ENCODE measurements at places on chromosomes 11 and 22. TPM values are rescaled to one million over a fixed set of nuclear protein-coding genes. Genes with fewer than 3 reads are reported as not detected.

DNA sequence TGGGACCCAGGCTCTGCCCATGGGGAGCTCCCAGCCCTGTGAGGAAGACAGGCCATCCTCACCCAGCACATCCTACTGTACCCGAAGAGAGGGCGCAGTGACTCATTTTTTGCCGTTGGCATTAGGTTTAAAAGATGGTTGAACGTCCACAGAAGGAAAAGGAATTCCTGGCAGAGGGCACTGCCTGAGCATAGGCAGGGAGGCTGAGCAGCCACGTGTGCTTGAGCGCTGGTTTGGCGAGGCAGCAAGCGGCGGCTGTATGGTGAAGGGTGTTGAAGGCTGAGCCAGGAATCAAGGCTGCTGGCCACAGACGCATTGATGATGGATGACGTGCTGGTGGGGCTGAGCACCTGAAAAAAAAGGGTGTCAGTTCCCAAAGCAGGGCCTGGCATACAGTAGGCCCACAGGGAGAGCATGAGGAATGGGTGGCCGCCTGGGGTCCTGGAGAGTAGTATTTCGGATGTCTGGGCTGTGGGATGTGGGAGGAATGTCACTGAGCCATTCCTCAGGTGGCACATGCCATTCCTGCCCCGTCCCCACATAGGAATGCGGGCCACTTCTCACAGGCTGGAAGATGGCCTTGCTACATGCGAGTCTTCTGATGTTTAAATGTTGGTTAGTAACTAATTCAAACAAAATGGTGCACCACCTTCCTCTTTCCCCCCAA lies 112.5 kb downstream of the KIAA1671 start:
- H3K36me3 ChIP-seq = no peaks in the 10 kb centered on the region
- H3K27ac ChIP-seq = no peak overlapping the region
- H3K27me3 ChIP-seq = no peaks in the 10 kb centered on the region

GRCh38 chr11:1232021-1232882 lies 9.4 kb downstream of the MUC5B start:
- no peak overlapping the region for H3K4me3 ChIP-seq
- no peaks in the 10 kb centered on the region for H3K4me1 ChIP-seq
- H3K27ac ChIP-seq = no peak overlapping the region
- no peaks in the 10 kb centered on the region for H3K36me3 ChIP-seq
- DNase-seq = no peak

DNA sequence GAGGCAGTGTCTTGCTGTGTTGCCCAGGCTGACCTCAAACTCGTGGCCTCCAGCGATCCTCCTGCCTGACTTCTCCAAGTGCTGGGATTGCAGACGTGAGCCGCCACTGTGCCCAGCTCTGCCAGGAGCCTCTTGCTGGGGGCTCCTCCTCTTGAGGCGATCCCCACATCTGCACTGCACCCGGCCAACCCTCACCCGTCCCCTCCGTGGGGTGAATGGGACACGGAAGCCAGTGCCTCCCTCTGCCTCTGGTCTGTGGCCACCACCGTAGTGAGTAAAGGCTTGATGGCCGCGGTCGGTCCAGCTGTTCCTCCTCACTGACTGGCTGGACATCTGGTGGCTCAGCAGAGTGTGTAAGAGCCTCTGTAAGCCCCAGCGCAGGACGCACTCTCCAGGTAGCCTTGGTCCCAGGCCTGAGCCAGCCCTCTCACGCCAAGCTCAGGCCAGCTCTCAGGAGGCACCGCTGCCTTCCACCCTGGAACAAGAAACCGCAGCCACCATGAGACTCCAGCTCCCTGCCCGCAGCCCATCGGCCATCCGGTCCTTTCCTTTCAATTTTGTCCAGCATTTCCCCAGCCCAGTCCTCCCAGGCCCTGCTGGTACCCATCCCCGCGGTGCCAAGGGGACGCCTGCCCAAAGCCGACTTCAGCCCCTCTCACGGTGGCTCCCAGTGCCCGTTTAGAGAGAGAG lies 100.3 kb downstream of the BRD1 start:
- H3K27me3 ChIP-seq = peaks cover 2% of the 10 kb centered on the region

The DGCR6L gene
- total RNA-seq = 37.9 TPM

GRCh38 chr22:34414467-34415440 lies 494.5 kb upstream of the LARGE1 start:
- H3K4me1 ChIP-seq = no peaks in the 10 kb centered on the region
- DNase-seq = no peak
- H3K27ac ChIP-seq = no peak overlapping the region
- H3K4me3 ChIP-seq = no peak overlapping the region
- no peaks in the 10 kb centered on the region for H3K36me3 ChIP-seq
- no peaks in the 10 kb centered on the region for H3K27me3 ChIP-seq

DNA sequence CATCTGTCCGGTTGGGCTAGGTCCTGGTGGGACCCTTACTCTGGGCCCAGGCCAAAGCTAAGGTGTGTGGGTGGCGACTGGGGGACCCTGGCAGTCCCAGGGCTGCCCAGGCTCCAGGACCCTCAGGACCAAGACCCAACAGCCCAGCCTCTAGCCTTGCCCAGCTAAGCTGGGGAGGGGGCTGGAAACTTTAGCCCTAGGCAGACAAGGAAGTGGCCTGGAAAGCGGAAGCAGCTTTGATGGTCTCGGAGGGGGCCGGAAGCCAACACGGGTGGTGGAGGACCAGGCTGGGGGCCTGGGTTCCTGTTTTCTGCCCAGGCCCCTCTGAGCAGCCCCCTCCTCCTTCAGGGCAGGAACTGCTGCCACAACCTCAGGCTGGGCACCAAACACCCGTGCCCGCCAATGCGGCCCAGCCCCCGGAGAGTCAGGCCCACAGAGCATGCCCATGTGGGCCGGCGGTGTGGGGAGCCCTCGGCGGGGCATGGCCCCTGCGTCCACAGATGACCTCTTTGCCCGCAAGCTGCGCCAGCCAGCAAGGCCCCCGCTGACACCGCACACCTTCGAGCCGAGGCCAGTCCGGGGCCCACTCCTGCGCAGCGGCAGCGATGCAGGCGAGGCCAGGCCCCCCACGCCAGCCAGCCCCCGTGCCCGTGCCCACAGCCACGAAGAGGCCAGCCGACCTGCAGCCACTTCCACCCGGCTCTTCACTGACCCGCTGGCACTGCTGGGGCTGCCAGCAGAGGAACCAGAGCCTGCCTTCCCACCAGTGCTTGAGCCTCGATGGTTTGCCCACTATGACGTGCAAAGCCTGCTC lies 2.8 kb downstream of the SIPA1 start:
- peak overlapping the region; percentile 66 for H3K4me3 ChIP-seq
- peaks cover 77% of the 10 kb centered on the region for H3K4me1 ChIP-seq
- no peaks in the 10 kb centered on the region for H3K27me3 ChIP-seq
- peak overlapping the region; percentile 100 for H3K27ac ChIP-seq

DNA sequence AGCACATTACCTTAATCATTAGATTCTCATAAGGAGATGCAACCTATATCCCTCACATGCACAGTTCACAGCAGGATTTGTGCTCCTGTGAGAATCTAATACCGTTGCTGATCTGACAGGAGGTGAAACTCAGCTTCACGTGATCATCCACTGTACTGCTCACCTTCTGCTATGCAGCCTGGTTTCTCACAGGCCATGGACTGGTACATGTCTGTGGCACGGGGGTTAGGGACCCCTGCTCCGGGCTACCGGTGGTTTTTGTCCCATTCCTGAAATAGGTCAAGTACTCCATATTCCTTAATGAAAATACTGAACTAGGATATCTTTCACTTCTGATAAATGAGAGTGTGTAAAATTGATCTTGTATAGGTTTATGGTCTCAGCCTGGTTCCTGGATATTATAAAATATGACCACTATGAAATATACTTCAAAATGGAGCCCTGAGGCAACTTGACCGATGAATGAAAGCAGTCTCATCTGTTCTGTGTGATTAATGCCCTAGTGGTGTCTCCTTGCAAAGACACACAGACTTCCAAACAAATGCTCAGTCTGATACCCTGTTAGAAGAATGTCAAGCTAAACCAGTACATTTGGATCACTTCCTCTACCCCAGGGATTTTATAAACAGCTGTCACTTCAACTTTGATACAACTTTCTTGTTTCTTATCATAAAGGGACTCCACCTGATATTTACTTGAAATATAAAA lies 492.9 kb upstream of the ANO3 start:
- H3K36me3 ChIP-seq = no peaks in the 10 kb centered on the region
- H3K4me3 ChIP-seq = no peak overlapping the region
- no peaks in the 10 kb centered on the region for H3K4me1 ChIP-seq
- no peak overlapping the region for H3K27ac ChIP-seq

DNA sequence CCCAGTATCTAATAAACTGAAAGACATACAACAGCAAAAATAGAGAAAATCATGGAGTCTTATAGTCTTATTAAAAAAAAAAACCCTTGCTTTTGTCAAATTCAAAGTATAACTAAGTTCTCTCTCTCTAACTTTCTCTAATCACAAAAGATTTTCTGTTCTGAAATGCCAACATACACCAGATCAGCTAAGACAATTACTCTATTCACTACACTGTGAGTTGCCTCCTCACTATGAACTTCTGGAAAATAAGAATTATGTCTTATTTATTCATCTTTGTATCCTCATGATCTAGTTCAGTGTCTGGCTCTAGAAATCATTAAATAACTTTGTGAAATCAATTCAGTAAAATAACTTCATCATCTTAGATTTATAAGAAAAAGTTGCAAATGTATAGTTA lies 12.7 kb downstream of the FAM76B start:
- H3K27ac ChIP-seq = no peak overlapping the region
- no peak for DNase-seq
- H3K4me3 ChIP-seq = no peak overlapping the region

- no peak overlapping the region for H3K4me3 ChIP-seq
- peaks cover 7% of the 10 kb centered on the region for H3K27me3 ChIP-seq
- no peak for DNase-seq
Observed at GRCh38 chr22:29044657-29045176, 16.9 kb downstream of the C22orf31 start.

GRCh38 chr11:130175898-130176297 lies 16.3 kb downstream of the ST14 start:
- H3K4me3 ChIP-seq = no peak overlapping the region
- no peak for DNase-seq
- H3K36me3 ChIP-seq = no peaks in the 10 kb centered on the region
- no peaks in the 10 kb centered on the region for H3K27me3 ChIP-seq
- no peaks in the 10 kb centered on the region for H3K4me1 ChIP-seq
- no peak overlapping the region for H3K27ac ChIP-seq

DNA sequence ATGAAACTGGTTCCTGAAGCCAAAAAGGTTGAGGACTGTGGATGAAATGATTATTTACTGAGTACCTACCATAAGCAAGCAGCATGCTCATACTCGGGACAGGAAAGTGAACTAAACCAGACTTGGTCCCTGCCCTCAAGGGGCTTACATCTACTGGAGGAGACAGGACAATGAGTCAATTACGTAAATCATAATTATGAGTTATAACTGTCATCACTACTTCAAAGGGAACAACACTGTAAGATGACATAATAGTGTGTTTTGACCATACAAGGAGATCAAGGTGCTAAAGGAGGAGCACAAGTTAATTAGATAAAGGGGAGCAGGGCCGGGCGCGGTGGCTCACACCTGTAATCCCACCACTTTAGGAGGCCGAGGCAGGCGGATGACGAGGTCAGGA lies 2.5 kb downstream of the FAM227A start:
- no peak overlapping the region for H3K27ac ChIP-seq
- H3K4me3 ChIP-seq = no peak overlapping the region
- DNase-seq = no peak
- H3K36me3 ChIP-seq = no peaks in the 10 kb centered on the region

GRCh38 chr11:114057147-114057546 lies 2.4 kb upstream of the ZBTB16 start:
- H3K27ac ChIP-seq = no peak overlapping the region
- no peak overlapping the region for H3K4me3 ChIP-seq
- H3K4me1 ChIP-seq = peaks cover 25% of the 10 kb centered on the region

GRCh38 chr11:113974741-113975470 lies at the start of gene HTR3A:
HTR3A (plus strand) TSS chr11:113975108; CDS start chr11:113975326, 218 bp downstream.
- no peak within 1 kb of the TSS for H3K27ac ChIP-seq
- no peak for DNase-seq
- no peaks in the 10 kb centered on the region for H3K4me1 ChIP-seq

- no peaks in the 10 kb centered on the region for H3K4me1 ChIP-seq
- no peak overlapping the region for H3K4me3 ChIP-seq
- H3K27ac ChIP-seq = no peak overlapping the region
- DNase-seq = no peak
- H3K36me3 ChIP-seq = no peaks in the 10 kb centered on the region
Observed at GRCh38 chr11:76156971-76157427, 49.3 kb downstream of the WNT11 start.

DNA sequence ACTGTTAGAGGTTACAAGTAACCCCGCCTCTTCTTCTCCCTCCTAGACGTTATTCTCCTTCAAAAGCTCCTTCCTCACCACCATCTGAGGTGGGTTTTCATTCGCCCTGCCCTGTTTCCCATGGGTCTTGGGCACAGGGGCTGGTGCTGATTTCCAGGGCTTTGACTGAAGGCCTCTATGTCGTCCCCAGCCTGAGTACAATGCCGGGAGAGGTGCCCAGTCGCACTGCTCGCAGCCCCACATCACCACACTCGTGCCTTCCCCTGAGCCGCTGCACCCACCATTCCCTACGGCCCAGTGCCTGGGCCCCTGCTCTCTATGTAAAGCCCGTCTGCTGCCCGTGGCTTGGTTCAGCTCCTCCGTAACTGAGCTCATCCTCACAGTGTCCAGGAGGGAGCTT lies 169.8 kb downstream of the DSCAML1 start:
- H3K27ac ChIP-seq = no peak overlapping the region
- H3K4me1 ChIP-seq = no peaks in the 10 kb centered on the region
- peaks cover 14% of the 10 kb centered on the region for H3K27me3 ChIP-seq
- no peak overlapping the region for H3K4me3 ChIP-seq
- no peaks in the 10 kb centered on the region for H3K36me3 ChIP-seq

- H3K27ac ChIP-seq = no peak overlapping the region
- H3K4me3 ChIP-seq = no peak overlapping the region
- H3K27me3 ChIP-seq = no peaks in the 10 kb centered on the region
- H3K36me3 ChIP-seq = no peaks in the 10 kb centered on the region
- H3K4me1 ChIP-seq = no peaks in the 10 kb centered on the region
Observed at GRCh38 chr11:102776454-102776853, 4.0 kb downstream of the MMP10 start.

The MFNG gene
- 153 TPM for total RNA-seq

The TAF6L gene
- 29.5 TPM for total RNA-seq

The PTGDR2 gene
- total RNA-seq = 23.1 TPM

The SLC22A25 gene
- total RNA-seq = not detected

The PGA4 gene
- total RNA-seq = not detected

The SEZ6L gene
- total RNA-seq = not detected

- no peaks in the 10 kb centered on the region for H3K36me3 ChIP-seq
- DNase-seq = no peak
- no peaks in the 10 kb centered on the region for H3K4me1 ChIP-seq
Observed at GRCh38 chr11:103488031-103488461, 378.8 kb downstream of the DYNC2H1 start.

- no peak overlapping the region for H3K27ac ChIP-seq
- no peak overlapping the region for H3K4me3 ChIP-seq
- H3K4me1 ChIP-seq = peaks cover 5% of the 10 kb centered on the region
- H3K36me3 ChIP-seq = peaks cover 21% of the 10 kb centered on the region
- H3K27me3 ChIP-seq = no peaks in the 10 kb centered on the region
- DNase-seq = no peak
Observed at GRCh38 chr11:9139628-9140357, 48.4 kb upstream of the SCUBE2 start.

- no peak for DNase-seq
- no peak overlapping the region for H3K4me3 ChIP-seq
- H3K36me3 ChIP-seq = no peaks in the 10 kb centered on the region
- H3K27ac ChIP-seq = no peak overlapping the region
- no peaks in the 10 kb centered on the region for H3K27me3 ChIP-seq
Observed at GRCh38 chr11:105491394-105491793, 118.5 kb upstream of the GRIA4 start.

The IL10RA gene
- total RNA-seq = 327 TPM

GRCh38 chr22:49210606-49211005 lies 617.1 kb downstream of the BRD1 start:
- no peaks in the 10 kb centered on the region for H3K27me3 ChIP-seq
- H3K27ac ChIP-seq = no peak overlapping the region
- no peaks in the 10 kb centered on the region for H3K36me3 ChIP-seq
- no peak for DNase-seq
- no peaks in the 10 kb centered on the region for H3K4me1 ChIP-seq
- no peak overlapping the region for H3K4me3 ChIP-seq

All from T-cell (primary cell).